Small intestine (tissue), 16 donors: ENCODE measurements at places on chromosomes 12 and 14.
A peak's percentile ranks its signal among the peaks of the same experiment; 100 is the strongest.

- DNase-seq: no peak
Observed at GRCh38 chr12:69653703-69654102, 43.0 kb upstream of the LRRC10 start.

- DNase-seq: no peak
Observed at GRCh38 chr12:8781381-8782127, 40.9 kb upstream of the A2ML1 start.

GRCh38 chr12:97535582-97535981 is 73.0 kb downstream of the RMST start:
- DNase-seq: no peak

GRCh38 chr14:91555531-91555930 is 45.4 kb upstream of the PPP4R3A start:
- DNase-seq: no peak

GRCh38 chr12:121264951-121265515 is 31.5 kb downstream of the CAMKK2 start:
- DNase-seq: no peak

DNA sequence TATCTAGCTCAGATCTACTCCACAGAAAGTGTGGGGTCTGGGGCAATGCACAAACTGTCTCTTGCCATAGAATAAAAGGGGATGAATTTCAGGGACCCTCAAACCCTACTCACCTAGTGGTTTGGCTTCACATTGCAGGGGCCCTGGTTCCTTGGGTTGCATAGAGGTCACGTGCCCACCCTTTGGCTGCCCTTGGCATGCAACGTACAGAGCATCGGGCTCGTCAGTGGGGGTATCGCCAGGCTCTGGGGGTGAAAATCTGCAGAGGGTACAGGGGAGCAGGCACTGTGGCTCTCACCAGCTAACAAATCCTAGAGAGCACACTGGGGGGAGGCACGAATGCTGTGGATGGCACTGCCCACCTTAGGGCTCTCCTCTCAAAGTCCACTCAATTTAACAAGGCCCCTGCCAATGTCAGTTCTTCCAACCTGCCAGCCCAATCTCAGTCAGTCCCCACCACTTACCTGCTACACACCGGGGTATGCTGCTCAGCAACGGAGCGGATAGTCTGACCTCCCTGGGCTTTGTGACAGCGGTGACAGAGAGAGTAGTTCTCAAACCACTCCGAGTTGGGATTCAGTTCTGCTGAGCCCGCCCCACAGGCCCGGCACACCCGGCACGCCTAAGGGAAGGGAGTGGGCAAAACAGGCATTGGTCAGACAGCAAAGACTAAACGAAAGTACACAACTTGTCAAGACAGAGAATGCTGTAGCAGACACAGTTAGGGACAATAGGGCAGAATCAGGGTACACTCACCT is 8.0 kb downstream of the KMT2D start:
- DNase-seq: no peak

GRCh38 chr12:120012067-120012621 is 23.1 kb downstream of the BICDL1 start:
- DNase-seq: peak; percentile 12

DNA sequence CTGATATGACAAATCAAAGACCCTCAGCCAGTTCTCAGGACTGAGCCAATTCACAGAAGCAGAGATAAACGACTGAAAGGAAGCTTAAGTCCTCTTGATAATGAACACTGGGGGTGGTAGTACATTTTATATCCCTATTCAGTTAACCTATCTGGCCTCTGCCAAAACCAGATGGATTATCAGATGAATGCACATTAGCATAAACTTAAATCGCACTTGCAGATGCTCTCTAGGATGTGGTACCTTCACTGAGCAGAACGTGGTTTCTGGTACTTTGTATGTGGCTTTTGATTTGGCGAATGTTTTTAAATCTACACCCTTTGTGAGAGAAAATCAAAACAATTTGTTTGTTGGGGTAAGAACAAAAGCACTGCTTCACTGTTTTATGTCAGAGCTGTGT is 21.1 kb upstream of the TAS2R14 start:
- DNase-seq: no peak

GRCh38 chr14:32593290-32593942 is 264.3 kb downstream of the AKAP6 start:
- DNase-seq: no peak

- no peak for DNase-seq
Observed at GRCh38 chr12:92493816-92494215, 209.0 kb upstream of the PLEKHG7 start.

GRCh38 chr12:9345171-9345570 is 137.0 kb upstream of the PZP start:
- DNase-seq: peak; percentile 16

DNA sequence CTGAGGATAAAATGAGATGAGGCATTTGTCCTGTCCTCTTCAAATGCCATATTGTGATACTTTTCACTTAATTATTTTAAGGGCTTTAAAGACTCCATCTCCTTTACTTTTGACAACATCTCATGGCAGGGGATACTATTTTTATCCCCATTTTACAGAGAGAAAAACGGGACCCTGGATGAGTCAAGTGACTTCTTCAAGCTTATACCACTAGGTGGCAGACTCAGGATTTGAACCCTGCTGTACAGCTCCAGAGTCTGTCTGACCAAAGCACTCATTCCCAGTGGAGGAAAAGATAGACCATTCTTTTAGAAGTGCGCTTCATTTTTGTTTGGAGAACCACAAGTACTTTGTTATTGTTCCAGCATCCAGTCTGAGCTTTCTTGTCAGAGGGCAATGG is 1.7 kb upstream of the SMOC1 start:
- peak; percentile 21 for DNase-seq

- no peak for DNase-seq
Observed at GRCh38 chr12:26512213-26512612, 316.8 kb downstream of the SSPN start.

GRCh38 chr12:74897425-74898211 is 312.0 kb downstream of the KCNC2 start:
- DNase-seq: peak; percentile 5

DNA sequence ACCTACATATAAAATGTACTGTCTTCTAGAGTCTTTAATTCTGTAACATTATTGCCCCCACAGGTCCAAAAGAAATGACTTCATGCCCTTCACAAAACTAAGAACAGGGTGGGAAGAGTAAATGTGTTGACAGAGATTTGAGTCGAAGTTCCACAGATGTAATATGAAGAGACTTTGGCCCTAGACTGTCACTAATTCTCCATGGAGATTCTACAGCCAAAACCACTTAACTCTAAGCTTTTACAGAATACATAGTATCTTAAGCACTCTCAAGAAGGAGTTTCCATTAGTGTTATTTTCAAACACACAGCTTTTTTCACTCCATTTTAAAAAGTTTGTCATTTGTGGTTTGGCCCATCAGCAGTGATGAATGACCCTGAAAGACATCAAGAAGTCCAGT is 56.3 kb downstream of the ABCC9 start:
- DNase-seq: peak; percentile 3

GRCh38 chr12:22657538-22657937 is 32.6 kb downstream of the ETNK1 start:
- no peak for DNase-seq

DNA sequence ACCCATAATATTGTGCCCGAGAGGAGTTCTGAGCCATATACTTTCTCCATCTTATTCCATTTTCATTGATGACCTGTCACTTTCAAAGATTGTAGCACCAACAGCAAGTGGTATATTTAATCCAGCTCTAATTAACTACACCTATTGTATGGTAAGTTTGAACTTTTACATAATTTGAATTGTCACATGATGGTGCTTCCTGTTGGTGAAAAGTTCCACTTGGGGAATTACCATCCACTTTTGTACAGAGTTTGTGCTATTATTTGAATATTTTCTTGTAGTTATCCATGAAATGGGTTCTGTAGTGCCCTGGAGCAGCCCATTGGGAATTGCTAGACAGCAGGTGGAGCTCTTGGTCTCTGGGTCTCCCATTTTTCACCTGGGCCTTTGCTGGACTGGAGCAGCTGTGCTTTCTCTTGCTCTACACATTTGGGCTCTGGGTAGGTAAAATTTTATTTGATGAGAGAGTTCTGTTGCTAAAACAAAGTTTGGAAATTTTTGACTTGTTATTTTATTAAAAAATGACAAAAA is 3.0 kb downstream of the SMCO3 start:
- peak; percentile 36 for DNase-seq

DNA sequence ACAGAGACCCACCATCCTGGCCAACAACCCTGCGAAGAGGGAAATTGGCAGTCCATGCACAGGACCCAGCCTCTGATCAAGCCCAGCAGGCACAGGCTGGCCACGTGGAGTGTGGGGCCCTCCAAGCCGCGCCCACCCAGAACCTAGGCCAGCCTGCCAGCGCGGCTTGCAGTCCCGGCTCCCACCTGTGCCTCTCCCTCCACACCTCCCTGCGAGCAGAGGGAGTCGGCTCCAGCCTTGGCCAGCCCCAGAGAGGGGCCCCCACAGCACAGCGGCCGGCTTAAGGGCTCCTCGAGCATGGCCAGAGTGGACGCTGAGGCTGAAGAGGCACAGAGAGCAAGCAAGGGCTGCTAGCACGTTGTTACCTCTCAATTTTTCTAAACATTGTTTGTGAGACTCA is 373.4 kb downstream of the NELL2 start:
- no peak for DNase-seq

GRCh38 chr12:9392842-9393241 is 184.6 kb upstream of the PZP start:
- no peak for DNase-seq

- DNase-seq: no peak
Observed at GRCh38 chr14:62445570-62445969, 599.7 kb downstream of the KCNH5 start.

GRCh38 chr14:94162466-94162865 is 11.7 kb upstream of the PPP4R4 start:
- no peak for DNase-seq

DNA sequence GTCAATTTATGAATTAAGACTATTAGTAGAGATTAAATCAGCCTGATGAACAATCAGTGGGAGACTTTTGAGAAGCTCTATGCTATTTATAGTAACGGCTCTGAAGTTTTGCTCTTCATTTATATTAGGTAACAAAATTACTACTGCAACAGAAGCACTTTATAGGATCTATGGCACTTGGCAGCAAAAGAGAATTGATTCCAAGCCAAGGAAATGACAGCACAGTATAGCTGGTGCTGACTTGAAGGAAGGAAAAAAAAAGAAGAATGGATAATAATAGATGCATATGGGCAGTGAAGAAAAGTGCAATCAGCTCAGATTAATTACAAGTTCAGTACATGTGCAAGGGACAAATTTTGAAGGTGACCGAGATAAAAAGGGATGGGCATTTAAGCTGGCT is 228.2 kb upstream of the PPFIA2 start:
- DNase-seq: no peak

DNA sequence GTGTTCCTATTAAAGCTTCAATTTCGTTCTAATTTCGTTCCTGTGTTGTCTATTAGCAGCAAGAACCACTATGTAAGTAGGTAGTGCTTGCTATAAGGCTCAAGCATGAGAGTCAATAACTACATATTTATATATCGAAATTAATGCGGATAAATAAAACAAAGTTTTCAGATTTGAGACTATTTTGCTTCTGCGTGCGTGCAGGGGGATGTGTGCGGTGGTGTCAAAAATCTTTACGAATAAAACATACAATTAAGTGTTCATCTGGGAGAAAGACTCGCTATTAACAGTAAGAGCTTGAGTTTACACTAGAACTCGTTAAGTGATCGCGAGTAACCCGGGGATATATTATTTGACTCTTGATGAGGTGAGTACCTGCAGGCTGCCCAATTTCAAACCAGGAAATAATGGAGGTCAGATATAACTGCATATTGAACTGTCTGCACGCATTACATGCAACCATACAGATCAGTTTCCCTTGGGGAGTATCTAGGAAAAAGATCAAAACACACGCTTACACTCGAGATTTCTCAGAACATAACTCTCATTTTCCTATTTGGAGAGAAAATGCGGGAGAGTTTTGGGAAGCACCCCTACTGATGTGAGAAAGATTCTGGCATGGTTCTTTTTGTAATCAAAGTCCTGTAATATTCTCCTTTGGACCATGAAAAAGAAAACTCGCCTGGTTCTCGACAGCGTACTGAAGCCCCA is 813 bp downstream of the TWF1 start:
- peak; percentile 42 for DNase-seq

DNA sequence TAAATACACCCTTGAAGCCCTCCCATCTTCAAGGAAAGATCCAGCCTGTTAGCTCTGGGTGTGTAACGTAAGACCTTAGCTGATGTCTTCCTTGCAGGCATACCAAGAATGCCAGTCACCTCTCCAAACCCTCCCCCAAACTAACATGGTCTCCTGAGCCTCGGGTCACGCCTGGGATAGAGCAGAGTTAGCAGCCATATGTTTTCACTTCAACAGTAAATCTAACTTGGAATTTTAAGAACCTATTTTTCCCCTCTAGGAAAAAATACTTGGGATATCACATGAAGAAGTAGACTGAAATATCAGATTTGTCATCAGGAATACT is 27.9 kb downstream of the BCL2L14 start:
- DNase-seq: no peak

DNA sequence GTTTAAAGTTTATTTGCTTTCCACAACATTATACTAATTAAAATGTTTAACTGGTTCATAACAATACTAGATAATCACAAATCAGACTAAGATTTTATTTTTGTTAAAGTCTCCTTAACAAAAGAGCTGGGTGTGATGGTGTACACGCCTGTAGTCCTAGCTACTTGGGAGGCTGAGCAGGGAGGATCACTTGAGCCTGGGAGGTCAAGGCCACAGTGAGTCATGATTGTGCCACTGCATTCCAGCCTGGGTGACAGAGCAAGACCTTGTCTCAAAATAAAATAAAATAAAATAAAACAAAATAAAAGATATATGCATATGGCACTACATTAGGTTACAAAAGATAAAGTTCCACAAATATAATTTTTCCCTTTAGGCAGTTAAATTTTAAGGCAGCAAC is 5.6 kb downstream of the MIS18BP1 start:
- DNase-seq: no peak

DNA sequence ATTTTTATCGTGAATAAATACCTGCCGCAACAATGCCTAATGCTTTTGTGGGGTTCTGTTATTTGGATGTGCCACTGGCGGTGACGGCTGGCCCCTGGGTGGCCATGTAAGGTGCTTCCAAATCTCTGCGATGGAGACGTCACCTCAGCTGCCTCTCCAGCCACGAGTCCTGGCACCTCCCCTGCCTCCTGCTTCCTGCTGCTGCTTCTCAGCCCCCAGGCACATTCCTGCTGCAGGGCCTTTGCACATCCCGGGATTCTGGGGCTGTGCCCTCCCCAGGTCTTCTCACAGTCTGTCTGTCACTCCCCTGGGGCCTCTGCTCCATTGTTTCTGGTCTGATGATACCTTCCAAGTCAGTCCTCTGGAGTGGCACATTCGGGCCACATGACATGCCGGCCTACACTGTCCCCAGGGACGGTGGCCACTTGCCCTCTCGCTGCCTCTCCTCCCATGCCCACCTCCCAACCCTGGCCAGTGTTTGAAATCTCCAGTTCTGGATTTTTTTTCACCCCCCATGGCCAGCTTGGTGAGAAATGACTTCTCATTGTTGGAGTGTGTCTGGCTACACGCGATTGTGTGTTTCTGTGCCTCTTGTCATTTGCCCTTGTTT is 151.8 kb downstream of the KIF26A start:
- DNase-seq: no peak

GRCh38 chr14:89409961-89410360 is 7.1 kb downstream of the FOXN3 start:
- no peak for DNase-seq
